ENCODE measurements at places on chromosomes 5 and 9.

DNA sequence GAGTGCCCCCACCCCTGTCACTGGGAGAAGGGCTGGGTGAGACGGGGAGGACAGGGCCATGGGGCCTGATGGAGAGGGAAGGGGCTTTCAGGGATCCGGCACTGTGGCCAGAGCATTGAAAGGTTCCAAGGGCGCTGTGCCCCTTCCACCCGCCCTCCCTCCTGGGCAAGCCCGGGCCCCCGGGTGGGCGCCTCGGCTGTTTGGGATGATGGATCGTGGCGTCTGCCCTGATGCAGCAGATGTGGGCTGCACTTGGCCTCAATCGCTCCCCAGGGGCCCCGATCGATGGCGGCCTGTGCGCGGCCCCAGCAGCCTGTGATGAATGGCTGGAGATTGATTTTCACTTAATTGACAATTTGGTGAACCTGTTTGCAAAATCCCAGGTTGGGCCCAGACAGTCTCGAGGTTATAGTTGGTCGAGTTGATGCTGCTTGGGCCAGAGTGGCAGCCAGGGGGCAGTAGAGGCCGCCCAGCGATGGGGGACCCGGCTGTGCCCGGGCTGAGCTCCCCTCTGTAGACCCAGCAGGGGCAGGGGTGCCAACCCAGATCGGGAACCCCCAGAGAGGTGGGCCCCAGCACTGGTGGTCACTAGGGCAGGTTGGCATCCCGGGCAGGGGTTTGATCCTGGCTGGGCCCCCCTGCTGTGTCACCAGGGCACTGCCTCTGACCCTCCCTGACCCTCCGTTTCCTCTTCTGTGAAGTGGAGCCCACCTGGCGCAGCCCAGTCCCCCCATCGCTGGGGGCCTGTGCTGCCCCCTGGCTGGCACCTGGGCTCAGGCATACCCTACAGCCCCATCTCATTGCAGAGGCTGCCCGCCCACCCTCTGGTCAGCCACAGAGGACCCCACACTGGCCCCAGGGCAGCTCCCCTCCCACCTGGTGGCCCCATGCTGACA, 34.7 kb downstream of the LHX3 start:
- no peak for DNase-seq

DNA sequence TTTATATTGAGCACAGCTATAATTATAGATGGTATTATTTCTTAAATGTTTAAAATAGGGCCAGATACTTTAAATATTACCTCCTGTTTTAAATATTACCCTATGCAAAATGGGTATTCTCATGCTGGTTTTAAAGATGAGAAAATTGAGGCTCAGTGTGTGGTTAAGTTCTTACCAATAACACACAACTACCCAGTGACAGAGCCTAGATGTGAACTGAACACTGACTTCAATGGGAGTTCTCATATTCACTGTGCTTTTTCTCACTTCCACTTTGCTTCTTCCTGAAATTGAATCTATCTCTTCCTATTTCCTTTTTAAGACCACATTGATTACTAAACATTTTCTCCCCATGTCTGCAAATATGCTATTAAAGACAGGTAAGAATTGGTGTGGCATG, 135.8 kb upstream of the TUSC1 start:
- no peak for DNase-seq

DNA sequence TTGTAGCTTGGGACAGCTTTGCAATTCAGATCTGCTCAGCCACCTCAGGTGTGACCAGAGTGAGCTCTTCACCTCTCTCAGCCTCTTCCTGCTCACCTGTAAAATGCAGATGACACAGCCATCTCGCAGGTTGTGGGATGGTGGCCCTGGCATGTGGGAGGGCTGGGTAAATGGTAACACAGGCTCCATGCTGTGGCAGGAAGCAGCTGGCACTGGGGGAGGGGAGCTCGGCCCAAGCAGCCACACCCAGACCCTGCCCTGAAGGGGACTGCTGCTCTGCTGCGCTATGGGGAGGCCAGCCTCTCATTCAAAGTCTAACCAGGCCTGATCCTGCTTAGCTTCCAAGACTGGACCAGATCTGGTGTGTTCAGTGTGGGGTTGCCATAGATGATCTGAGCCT, 24.1 kb downstream of the PHF2 start:
- DNase-seq = peak; percentile 47

DNA sequence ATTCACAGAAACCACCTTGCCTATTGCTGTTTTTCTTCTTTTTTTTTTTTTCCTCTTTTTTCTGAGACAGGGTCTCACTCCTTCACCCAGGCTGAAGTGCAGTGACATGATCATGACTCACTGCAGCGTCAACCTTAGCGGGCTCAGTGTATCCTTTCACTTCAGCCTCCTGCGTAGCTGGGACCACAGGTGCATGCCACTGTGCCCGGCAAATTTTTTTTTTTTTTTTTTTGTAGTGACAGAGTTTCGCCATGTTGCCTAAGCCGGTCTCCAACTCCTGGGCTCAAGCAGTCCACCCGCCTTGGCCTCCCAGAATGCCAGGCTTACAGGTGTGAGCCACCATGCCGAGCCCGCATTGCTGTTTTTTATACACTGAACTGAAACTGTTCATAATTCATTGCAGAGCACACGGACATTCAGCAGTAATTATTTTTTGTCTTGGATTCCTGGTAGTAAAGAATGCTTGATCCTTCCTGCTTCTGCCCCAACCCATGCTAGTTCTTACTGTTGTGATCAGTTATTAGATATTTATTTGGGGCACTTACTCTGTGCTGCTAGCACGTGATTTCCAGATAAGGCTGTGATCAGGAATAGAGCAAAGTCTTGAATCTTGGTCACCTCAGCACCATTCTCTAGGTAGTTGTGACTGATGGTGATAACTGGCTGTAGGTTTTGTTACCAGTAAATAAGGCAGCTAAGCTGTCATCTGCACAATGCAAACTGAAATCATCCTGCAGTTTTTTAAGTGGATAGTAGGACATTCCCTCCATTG, 14.0 kb downstream of the MAP3K1 start:
- DNase-seq = no peak
